NCI-H1436 treated with DMSO at 0.1 percent for 48 hours (cell line): ENCODE measurements at places on chromosomes 7 and 10.

GRCh38 chr7:27409776-27410175 lies 167.2 kb downstream of the EVX1 start:
- no peak for DNase-seq

- DNase-seq = no peak
These were observed 22.1 kb upstream of the SAR1A start for GRCh38 chr10:70192326-70192968.

- DNase-seq = no peak
These were observed 9.0 kb downstream of the MGAM2 start for GRCh38 chr7:142120524-142120923.

DNA sequence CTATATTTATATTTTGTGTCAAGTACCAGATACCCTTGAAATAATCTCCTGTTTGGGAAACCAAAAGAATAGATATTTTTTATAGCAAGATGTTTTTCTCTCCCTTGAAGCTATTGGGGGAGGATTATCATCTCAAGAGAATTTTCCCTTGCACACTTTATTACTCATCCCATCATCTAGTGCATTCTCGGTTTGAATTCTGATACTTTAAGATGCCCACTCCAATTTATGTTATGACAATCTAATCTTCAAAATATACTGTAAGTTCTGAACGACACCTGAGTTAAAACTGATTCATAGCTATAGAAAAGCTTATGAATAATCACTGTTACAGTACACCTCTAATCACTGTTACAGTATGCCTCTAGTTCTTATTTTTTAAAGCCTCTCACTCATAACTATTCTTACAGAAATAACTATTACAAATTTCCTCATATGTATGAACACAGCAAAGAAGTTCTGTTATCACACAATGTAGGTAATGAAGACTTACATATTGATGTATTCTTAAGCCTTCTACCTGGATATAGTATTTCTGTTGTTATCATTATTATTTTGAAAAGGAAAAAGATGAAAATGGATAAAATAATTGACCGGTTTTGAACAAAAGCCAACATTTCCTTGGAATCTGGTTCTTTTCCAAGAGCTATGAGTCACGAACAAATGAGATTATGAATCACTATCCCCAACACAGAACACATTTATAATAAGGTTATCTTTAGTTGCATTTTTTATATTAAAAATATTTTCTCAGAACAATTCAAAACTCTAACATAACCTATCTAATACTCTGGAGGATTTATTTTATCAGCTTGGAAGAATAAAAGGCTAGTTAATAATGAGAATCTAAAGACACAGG lies 72.3 kb upstream of the FAM13C start:
- DNase-seq = no peak

- DNase-seq = no peak
These were observed 407.9 kb downstream of the KCNMA1 start for GRCh38 chr10:77229704-77230103.

DNA sequence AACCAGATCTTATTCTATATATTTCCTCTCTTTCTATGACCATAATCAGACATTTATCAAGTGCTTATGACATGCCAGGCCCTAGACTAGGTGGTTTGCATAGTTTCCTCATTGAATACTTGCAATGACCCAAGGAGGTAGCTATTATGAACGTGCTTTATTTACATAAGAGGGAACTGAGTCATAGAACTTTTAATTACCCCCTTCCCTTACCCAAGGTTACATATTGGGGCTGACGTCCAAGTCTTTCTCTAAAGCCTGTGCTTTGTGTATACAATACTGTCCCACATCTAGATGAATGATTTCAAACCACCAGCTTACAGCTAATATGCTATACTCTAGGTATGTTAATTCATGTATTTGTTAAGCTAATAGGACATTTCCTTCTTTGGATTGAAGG lies 91.9 kb upstream of the NPY start:
- DNase-seq = no peak

GRCh38 chr7:43593010-43593409 lies 10.1 kb downstream of the STK17A start:
- no peak for DNase-seq

DNA sequence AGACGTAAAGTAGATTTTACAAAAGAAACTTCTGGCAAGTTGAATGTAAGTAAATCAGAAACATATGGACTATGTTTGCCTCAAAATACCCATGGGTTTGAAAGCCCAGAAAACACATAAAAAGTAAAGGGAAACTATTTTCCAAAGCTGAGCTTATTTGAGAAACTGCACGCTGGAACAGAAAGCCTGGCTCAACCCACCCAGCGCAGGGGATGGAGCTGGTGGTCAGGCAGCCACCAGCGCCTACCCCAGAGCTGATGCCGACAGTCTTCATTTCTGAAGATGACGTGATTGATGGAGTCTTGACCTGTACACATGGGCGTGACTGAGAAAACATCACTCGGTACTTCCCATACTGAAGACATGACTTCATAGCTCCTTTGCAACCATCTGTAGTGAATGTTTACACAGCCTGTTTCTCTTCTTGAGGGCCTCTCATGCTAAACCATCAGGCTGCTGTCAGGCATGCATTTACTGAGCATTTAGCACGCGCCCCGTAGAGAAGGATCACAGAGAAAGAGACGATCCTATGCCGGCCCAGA lies 232.6 kb upstream of the AUTS2 start:
- peak; percentile 16 for DNase-seq

- DNase-seq = no peak
These were observed 27.3 kb upstream of the AFAP1L2 start for GRCh38 chr10:114431414-114432135.

GRCh38 chr7:46459942-46460341 lies 538.9 kb upstream of the IGFBP3 start:
- no peak for DNase-seq

GRCh38 chr7:50664937-50665336 lies 99.7 kb upstream of the DDC start:
- no peak for DNase-seq

DNA sequence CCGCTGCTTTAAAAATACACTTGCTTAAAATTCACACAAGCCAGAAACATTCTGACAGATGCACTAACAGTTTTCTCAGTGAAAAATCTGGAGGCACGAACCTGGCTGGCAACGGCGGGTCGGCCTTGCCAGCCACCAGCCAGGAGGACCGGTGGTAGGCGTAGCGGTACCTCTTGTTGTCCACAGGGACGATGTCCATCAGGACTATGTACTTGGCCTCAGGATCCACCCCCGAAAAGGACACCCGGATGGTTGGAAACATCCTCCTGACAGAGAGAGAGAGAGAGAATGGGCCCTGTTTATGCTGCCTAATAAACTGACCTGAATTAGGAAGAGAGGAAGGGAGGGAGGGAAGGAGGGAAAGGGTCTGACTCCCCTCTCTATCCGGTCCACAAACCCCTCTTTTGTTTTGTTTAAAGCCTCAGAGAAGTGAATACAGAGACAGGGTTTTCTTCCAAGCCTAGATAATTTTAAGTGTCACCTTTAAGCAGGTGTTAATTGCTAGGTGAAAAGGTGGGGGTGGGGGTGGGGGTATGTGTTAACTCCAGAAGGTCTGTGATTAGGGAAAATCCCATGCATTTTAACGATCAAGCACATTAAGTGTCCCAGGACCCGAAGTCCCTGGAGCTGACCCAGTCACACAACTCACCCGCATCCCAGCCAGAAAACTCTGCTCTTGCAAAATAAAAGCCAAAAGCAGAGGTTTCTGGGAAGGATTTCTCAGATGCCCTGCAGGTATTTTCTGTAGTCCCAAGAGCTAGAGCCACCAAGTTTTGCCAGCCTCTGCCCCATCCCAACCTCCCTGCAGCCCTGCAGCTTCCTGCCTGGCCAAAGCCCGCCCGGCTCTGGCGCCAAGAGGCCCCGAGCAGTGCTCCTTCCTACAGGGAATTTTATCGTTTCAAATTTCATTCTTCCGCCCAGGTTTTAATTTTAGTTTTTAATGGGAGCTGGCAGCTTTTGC lies 5.0 kb downstream of the TBX20 start:
- DNase-seq = no peak

DNA sequence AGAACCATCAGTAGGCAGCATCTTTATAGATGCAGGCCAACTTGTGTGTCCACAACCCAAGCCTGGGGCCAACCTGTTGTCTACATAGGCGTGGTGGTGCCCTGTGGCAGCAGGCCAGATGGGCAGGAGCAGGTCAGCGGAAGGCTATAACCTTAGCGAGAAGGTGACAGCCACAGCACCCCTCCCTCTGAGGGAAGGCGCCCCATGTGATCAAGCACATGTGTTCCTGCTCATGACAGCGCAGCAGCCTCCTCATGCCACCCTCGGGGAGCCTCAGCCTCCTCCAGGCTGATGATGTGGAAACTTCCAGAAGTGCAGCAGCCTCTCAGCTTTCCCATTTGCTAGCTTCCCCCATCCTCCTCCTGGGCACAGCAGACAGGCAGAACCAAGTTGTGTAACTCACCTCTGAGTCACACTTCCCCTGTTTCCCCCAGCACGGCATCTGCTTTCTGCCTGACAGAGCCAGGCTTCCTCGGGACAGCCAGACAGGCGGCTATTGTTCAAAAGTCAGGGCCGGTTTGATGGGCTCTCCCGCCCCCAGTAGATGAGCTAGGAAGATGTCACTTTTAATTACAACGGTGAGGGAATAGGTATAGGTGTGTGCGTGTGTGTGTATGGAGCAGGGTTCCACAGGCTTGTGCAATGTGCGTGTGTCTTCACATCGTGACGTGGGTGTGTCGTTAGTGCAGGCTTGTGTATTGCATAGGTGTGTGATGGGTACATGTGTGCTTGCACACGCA lies 312.0 kb upstream of the ZMIZ1 start:
- DNase-seq = no peak

DNA sequence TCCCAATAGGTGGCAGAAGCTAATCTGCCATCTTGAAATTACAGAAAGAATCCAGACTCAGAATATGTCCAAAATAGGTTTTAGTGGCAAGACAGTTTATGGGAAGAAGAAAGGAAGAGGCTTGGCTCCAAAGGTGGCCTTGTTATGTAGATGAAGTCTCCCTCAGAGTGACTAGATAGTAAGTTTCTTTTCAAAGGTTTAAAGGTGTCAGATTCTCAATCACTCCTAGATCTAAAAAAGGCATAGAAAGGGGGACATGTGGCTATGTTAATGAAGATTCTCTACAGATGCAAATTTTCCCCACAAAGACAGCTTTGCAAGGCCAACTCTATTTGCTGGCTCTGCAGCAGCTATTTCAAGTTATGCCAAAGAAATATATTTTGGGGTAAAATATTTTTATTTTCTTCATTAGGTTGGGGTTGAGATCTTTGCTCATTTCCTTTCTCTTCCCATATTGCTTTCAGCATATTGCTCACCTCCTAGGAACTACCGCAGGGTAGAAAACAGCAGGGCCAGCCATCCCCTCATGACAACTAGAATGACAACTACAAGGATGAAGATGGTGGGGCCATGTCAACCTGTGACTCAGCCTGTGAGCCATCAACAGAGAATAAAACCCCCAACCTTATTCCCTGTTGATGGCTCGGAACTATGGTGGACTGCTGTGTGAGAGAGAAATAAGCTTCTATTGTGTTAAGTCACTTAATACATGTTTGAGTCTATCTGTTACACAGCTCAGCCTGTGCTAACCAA lies 274.0 kb upstream of the GALNT17 start:
- DNase-seq = no peak

- DNase-seq = no peak
These were observed 4.0 kb downstream of the SCD start for GRCh38 chr10:100350914-100351485.

- no peak for DNase-seq
These were observed 160.7 kb upstream of the MKI67 start for GRCh38 chr10:128286762-128287500.

- DNase-seq = no peak
These were observed 314.6 kb downstream of the FRMD4A start for GRCh38 chr10:14016011-14016536.

DNA sequence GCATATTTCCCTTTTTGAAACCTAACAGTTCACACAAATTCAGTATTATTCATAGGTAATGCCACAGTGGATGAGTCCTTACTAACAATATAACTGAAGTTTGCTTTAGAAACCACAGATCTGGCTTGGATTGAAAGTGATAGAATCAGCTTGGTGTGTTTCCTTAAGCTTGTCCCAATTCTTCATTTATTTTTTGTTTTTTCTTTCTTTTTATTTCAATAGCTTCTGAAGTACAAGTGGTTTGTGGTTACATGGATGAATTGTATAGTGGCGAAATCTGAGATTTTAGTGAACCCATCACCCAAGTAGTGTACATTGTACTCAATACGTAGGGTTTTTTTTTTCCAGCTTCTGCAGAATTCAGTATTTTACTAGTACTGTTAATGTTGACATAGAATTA lies 518.2 kb upstream of the SEMA3D start:
- DNase-seq = no peak

DNA sequence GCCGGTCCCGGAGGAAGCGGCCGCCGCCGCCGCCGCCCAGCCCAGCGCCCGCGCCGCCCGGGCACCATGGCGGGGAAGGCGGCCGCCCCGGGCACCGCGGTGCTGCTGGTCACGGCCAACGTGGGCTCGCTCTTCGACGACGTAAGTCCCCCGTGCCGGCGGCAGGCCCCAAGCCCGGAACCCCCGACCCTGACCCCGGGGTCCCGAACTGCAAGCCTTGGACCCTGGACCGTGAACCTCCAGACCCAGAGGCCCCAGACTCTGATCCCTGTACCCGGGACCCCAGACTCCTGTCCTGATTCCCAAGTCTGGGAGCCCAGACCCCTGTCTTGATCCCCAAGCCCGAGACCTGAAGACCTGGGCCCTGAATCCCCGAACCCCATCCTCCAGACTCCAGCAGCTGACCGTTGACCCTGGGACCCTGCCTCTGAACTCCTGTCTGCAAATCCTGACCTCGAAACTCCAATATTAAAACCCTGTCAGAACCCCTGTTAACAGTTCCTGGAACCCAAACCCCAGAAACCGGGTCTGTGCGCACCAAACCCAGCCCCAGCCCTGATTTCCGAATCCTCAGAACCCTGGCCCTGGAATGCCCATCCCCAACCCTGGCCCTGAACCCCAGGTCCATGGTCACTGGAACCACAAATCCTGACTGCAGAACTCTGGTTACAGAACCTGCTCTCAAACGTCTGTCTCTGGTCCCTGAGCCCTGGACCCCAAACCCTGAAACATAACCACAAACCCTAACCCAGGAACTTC lies 623 bp downstream of the INPP5A start:
- no peak for DNase-seq

DNA sequence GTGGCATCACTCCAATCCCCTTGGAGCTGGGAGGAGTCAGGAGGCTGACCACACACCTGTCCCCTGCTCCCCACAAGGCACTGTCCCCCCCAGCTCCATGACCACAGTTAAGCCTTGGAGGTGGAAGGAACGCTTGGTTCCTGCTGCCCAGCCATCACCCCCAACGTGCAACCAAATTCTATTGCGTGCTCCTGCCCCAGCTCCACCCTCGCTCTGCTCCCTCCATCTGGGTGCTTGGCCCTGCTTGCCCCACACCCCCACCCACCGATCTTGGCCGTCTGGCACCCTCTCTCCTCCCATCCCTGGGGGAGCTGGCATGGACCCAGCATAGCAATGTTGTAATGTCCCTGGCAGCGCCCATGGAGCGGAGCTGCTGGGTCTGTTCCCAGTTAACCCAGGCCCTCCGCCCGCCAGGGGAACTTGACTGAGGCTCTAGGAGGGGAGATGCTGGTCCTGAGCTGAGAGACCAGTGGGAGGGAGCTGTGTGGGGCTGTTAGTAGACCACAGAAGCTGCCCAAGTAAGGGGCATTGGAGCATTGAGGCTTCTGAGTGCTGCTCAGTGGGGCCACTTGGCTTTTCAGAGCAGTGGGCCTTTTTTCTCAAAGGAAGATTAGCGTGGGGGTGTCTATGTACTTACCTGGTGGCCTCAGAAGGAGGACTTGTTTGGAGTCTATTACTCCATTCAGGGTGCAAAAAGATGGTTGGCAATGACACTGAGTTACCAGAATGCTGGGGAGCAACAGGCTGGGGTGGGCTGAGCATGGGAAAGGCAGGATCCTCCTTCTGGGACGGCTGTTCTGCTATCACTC lies 1.1 kb downstream of the EPHB6 start:
- DNase-seq = no peak

- no peak for DNase-seq
These were observed 98.5 kb downstream of the TPST1 start for GRCh38 chr7:66303454-66304155.
